ENCODE measurements at places on chromosomes 4 and X.

DNA sequence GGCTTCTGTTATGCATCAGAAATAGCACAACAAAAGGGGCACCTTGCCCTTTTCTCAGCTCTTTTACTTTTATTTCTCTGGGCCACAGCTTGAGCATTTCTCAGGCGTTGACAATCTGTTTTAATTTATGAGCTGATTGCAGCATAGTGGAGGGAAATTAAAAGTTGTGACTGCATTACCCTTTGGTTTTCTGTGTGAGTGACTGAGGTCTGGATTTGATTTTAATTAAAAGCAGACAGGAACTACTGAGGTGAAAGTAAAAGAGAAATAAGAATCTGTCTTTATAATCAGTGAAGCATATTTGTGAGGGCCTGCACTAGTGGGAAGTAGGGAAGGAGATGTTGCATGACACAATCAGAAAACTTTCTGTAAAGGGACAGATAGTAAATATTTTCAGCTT lies 43.4 kb upstream of the GEMIN8 start:
- DNase-seq, result no peak

GRCh38 chr4:181520790-181521189 lies 722.4 kb upstream of the TENM3 start:
- peak; percentile 63 for DNase-seq

- DNase-seq, result no peak
Observed at GRCh38 chr4:147823130-147823529, 91.2 kb downstream of the ARHGAP10 start.

- DNase-seq, result no peak
Observed at GRCh38 chr4:93743022-93743421, 85.5 kb upstream of the ATOH1 start.

GRCh38 chr4:124199185-124199584 lies 513.3 kb downstream of the ANKRD50 start:
- no peak for DNase-seq

DNA sequence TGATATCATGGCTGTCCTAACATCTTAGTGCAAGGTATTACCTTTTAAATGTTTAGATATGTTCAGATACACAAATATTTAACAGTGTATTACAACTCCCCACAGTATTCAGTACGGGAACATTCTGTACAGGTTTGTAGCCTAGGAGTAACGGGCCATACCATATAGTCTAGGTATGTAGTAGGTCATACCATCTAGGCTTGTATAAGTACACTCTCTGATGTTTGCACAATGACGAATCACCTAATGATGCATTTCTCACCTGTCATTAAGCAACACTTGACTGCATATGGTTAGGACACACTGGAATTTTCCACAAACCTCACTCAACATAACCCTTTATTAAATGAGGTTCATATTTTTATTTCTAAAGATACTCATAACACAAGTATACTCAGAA lies 67.7 kb downstream of the THOC2 start:
- DNase-seq, result no peak

DNA sequence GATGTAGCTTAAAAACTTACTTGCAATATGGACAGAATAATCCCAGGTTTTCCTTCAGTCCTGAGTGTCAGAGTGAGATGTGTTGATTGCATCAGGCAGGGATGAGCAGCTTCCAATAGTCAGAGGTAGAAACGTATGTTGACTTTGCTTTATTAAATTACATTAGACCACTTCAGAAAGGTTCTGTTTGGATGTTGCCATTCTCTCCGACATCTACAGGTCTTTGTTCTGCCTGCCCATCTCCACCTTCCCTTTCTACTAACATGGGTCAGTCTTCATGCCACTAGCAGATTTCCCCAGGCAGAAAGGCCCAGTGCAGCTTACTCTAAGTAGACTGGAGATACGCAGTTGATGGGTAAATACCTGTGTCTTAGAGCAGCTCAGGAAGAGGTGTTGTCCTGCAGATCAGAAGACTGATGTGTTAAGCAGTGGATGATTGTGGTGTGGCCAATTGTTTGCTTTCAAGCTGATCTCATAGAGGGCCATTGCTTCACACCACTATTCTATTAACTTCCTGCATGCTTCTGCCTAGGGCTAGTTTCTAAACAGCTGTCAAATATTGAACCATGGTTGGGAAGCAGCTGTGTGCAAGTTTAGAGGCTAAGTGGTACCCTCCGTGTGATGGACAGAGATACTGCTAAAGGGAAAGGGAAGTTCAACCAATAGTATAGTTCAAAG lies 1.8 kb downstream of the FRMPD4 start:
- DNase-seq, result no peak

DNA sequence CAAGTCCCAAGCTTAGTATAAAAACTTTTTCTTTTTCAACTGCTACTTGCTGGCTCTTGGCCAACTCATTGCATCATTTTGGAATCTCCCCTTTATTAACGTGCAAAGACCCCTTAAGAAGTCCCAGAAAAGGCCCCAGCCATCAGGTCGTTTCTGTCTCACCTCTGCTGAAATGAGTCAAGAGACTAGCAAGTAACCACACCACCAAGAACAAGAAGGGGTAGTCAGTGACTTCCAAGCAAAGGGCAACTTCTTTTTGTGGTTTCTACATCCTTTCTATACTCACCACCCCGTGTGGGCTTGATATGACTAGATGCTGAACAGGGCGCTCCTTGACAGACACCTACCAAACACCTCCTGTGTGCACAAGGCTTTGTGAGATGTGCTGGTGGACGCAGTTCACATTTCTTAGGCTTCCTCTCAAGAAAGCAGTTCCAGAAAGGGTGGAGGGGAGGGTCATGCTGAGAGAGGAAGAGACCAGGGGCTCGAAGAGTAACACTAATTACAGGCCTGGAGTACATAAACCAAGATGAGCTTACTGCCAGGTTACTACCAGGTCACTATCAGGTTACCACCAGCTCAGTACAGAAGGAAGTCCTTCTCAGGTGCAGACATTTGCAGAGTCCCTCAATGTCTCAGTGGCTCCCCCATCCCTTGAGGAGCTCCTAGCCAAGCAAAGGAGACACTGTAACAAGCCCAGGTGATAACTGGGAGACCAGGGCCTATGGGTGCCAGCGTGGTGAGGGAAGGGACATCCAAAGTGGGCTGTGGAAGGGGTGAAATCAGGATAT lies 19.3 kb downstream of the JAKMIP1 start:
- no peak for DNase-seq

DNA sequence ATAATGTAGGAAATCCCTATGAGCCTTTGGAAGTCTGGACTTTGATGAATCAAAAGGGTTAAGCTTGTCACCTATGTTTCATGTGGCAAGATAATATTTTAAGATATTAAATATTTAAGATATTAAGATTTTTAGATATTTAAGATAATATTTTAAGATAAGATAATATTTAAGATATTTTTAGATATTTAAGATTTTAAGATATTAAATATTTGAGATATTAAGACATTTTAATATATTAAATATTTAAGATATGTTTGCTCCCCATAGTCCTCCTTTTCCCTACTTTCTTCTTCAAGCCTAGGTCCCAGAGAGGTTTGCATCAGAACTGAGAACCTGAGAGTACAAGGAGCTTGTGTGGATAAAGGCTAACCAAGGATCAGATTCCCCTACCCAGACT lies 478.4 kb upstream of the IGFBP7 start:
- DNase-seq, result no peak

DNA sequence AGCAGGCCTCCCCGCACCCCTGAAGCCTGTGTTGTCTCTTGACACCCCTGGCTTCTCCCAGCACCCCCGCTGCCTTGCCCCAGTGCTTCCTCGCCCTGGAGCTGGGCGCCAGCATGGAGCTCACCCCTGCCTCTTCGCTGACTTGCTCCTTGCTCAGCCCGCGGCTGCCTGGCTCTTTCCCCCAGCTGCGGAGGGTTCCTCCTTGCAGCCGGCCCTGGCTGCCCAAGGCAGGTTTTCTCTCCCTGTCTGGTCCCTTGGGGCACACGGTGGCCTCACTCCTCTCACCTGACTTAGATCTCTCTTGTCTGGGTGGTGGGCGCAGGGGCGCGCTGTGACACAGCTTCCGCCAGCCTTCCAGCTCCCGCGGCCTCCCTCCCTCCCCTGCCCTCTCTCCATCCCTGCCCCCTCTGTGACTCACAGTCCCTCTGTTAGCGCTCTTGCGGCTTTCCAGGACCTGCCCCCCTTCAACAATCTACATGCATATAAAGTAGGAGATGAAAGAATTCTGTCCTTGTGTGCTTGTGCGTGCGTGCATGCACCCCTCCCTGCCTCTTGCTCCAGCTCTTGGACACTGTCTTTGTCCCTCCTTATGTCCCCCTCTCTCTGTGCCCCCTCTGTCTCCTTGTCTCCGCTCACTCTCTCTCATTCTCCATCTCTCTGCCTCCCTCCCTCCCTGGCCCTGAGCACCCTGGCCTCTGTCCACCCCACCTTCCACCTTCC lies 2.2 kb downstream of the PLXNB3 start:
- peak; percentile 74 for DNase-seq

DNA sequence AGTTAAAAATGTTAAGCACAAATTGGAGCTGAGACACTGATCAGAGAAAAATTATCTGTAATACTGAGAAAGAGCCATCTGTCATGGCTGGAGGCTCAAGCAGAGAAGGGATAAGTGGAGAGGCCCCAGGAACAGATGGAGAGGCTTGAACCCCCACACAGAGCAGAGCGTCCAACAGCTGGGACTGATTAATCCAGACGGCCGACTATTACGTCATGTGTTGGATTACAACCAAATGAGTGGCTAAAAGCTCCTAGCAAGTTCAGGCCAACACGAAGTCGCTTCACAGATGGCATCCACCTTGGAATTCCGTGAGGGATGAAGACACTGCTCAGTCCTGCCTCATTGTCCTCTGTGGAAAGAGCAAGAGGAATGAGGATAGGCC lies 57.7 kb upstream of the ATXN3L start:
- DNase-seq, result peak; percentile 61

- DNase-seq, result no peak
Observed at GRCh38 chr4:76882630-76883029, 15.3 kb downstream of the SOWAHB start.

- DNase-seq, result no peak
Observed at GRCh38 chrX:73213734-73214425, 771 bp downstream of the NAP1L2 start.

GRCh38 chr4:158854236-158854635 lies 85.4 kb downstream of the FNIP2 start:
- DNase-seq, result no peak

- DNase-seq, result no peak
Observed at GRCh38 chr4:182828360-182829025, 88.7 kb downstream of the DCTD start.

Measured in SK-N-SH (cell line).